Keratinocyte (primary cell): ENCODE measurements at places on chromosomes 7 and 10. TPM values are rescaled to one million over a fixed set of nuclear protein-coding genes. Genes with fewer than 3 reads are reported as not detected.
A peak's percentile ranks its signal among the peaks of the same experiment; 100 is the strongest.

TSPAN14 gene
- polyA plus RNA-seq = 71.1 to 191 TPM (median 87.0 TPM) in 3 replicates

EEPD1 gene
- 1.1 to 2.6 TPM (median 1.2 TPM) in 3 replicates for polyA plus RNA-seq

LRRC17 gene
- polyA plus RNA-seq = 0.05 to 0.28 TPM (median 0.20 TPM) in 3 replicates

CYP26A1 gene
- polyA plus RNA-seq = not detected in 3 replicates

BTBD16 gene
- 3.3 to 4.9 TPM (median 4.1 TPM) in 3 replicates for polyA plus RNA-seq

DNA sequence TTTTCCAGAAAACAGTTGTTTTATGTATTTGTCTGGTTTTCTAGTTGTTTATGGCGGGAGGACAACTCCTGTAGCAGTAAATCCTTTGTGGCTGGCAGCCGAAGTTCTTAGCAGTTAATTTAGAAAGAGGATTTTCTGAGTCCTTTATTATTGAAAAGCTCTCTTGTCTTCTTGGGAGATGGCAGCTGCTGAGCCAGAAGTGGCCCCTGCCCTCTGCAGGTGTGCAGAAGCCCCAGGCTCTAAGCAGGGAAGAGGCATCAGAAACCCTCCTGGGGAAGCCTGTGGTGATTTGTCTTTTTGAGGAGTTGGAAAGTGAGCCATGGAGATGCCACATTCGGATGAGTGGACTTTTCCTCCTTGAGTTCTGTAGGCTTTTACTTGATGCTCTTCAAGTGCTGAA, 106.3 kb downstream of the GLRX3 start:
- DNase-seq = no peak
- no peak overlapping the region for H3K4me3 ChIP-seq

DNA sequence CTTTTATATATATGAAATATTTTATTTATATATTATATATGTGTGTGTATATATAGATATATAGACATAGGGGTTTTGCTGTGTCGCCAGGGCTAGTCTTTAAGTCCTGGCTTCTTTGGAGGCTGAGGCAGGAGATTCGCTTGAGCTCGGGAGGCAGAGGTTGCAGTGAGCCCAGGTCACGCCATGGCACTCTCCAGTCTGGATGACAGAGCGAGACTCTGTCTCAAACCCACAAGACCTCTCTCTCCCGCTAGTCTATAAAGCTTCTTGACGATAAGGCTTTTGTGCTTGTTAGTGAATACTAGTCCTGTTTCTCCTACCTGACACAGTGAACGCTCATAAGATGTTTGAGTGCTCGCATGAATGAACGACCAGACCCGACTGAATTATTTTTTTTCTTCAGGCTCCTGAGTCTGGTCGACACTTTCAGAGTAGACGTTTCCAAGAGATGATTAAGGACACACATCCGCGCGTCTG, 577 bp upstream of the DDX21 start:
- H3K27ac ChIP-seq = peak overlapping the region; percentile 98
- H3K4me3 ChIP-seq = peak overlapping the region; percentile 92
- no peaks in the 10 kb centered on the region for H3K27me3 ChIP-seq
- DNase-seq = no peak
- H3K4me1 ChIP-seq = peaks cover 13% of the 10 kb centered on the region

DNA sequence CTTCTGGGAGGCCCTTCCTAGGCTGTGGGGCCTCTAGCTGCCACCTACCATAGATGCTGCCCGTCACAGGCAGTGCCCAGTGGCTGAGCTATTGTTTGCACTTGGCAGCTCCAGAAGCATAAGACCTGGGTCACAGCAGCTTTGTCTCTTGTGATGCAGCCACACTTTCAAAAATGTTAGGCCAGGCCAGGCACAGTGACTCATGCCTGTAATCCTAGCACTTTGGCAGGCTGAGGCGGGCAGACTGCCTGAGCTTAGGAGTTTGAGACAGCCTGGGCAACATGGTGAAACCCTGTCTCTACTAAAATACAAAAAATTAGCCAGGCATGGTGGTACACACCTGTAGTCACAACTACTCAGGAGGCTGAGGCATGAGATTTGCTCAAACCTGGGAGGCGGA, 9.5 kb upstream of the KAZALD1 start:
- H3K4me1 ChIP-seq = peaks cover 22% of the 10 kb centered on the region
- no peak overlapping the region for H3K4me3 ChIP-seq
- DNase-seq = no peak
- H3K36me3 ChIP-seq = no peaks in the 10 kb centered on the region

GRCh38 chr10:132255489-132256344, 52.0 kb downstream of the STK32C start:
- H3K27ac ChIP-seq = no peak overlapping the region
- no peaks in the 10 kb centered on the region for H3K4me1 ChIP-seq
- no peaks in the 10 kb centered on the region for H3K27me3 ChIP-seq
- no peak for DNase-seq
